Activated naive CD8-positive, alpha-beta T cell treated with anti-CD3 and anti-CD28 coated beads for 36 hours (primary cell): ENCODE measurements at places on chromosomes 1 and 21. TPM values are rescaled to one million over a fixed set of nuclear protein-coding genes. Genes with fewer than 3 reads are reported as not detected.

DNA sequence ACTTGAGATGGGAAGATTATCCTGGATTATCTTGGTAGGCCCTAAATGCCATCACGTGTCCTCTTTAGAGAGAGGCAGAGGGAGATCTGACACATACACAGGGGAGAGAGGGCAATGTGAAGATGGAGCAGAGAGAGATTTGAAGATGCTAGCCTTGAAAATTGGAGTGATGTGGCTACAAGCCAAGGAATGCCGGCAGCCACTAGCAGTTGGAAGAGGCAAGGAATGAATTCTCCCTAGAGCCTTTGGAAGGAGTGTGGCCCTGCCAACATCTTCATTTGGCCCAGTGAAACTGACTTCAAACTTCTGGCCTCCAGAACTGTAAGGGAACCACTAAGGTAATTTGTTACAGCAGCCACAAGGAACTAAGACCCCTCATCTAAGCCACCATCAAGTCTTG is 8.9 kb upstream of the CAMTA1 start:
- no peak for DNase-seq

GRCh38 chr21:37008724-37009123 is 2.2 kb downstream of the RIPPLY3 start:
- DNase-seq = no peak

DNA sequence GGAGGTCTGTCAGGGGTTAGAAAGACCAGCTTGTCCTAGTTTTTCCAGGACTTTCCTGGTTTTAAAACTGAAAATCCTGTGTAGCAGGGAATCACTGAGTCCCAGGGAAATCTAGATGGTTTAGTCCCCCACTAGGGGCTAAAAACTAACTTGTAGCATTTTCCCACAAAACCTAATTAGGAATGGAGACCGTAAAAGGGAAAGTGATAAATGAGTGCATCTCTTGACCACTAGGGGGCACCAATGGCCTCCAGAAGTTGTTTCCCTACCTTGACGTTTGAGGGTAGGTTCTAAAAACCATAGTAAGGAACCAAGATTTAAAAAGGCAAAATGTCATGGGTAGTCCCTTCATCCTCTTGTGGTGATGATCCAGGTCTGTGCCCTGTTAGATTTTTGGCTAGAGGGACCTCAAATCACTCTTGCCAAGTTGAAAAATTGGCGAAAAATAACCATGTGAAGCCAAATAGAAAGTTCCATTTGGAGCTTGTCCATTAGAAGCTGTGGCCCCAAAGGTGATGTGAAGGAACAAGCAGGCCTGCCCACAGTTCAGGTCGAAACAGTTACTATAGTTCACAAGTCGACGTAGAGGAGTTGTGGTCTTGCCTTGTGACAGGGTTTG is 24.5 kb downstream of the CLIC6 start:
- DNase-seq = no peak

DNA sequence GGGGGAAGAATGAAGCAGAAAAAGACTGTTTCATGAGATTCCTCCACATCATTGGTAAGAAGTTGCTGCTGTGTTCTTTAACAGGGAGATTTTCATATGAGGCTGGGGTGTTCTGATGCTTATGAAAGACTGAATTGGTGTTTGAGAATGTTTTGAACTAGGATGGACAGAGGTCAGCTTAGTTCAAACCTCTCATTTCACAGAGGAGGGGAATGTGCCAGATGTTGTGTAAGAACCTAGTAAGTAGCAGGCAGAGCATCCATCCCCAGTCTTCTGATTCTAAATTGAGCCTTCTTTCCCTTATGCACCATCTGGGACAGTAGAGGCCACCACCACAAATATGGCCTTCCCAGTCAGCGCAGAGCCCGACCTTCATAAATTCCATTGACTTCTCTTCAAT is 43.7 kb downstream of the SAMD13 start:
- DNase-seq = no peak

DNA sequence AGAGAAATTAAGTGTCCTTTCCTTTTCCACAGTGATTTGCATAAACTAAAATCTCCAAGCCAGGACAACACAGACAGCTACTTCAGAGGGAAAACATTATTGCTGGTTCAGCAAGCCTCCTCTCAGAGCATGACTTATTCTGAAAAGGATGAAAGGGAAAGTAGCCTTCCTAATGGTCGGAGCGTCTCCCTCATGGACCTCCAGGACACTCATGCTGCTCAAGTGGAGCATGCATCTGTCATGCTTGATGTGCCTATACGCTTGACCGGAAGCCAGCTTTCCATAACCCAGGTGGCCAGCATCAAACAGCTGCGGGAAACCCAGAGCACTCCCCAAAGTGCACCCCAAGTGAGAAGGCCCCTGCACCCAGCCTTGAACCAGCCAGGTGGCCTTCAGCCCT is 39.1 kb downstream of the CLEC20A start:
- no peak for DNase-seq

DNA sequence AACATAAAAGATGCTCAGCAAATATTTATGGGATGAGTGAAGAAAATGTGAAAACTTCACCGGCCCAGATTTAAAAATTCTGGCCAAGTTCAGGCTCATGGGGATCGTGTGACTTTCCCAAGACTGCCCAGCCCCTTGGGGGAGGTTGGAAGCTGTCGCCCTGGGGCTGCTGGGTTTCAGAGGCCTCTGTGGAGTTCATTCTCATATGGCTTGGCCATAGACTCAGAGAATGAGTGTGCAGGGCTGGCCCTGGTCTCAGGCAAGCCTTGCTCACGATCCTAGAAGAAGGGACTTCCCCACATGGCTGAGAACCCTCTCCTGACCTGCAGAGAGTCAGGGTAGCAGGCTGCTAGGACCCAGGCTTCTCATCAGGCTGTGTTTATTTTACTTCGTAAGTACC is 24.6 kb downstream of the PADI2 start:
- no peak for DNase-seq

DNA sequence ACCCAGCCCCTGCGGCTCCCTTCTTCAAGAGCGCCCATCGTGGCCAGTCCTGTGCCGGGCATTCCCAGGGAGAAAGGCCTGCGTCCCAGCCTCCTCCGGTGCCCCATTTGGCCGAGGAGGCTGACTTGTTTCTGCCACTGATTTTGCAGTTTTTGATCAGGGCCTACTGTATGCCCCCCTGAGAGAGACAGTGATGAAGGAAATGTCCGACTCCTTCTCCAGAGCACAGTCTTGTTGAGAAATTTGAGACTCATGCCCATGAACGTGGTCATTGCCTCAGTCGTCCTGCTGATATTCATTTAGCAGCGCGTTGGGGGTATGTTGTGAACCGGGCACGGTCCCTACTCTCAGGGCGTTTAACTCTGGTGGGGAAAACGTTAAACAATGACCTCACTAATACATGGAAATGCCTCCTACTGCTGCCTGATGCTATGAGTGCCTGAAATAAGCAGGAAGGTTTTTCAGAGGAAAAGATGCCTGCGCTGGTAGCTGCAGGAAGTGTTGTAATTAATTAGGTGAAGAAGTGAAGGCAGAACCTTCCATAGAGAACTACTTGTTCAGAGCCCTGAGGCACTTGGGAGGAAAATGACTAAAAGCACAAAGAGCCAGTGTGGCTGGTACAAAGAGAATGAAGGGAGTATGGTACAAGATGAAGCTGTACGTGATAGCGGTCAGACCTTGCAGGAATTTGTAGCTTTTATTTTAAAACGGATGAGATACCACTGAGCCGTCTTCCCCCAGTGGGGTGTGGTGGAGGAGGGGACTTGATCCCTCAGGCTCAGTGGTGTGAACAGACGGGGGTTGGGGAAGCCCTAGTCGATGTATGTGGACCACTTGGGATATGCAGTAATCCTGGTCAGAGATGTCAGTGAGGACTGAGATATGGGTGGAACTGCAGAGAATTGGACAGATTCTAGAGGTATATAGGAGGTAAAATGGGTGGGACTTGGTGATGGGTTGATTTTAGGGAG is 730 bp downstream of the ZCCHC17 start:
- no peak for DNase-seq

DNA sequence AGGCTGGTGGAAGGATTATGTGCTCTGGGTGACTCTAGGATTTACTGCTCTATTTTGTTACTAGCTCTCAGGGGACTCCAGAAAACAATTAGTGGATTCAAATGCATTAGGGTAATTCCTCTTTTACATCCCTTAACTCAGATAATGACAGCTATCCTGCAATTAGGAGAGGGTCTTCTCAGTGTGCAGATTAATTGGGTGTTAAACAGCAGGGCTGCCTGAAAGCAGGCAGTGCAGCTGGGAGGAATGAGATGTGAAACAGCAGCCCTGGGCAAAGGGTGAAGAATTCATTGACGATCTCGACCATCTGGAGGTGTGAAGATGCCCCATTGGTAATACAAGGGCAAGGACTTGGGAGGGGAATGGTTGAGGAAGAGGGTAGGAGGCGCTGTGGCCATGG is 66.1 kb downstream of the HTR6 start:
- no peak for DNase-seq

- DNase-seq = no peak
Observed at GRCh38 chr21:37478794-37479193, 112.2 kb downstream of the DYRK1A start.

- no peak for DNase-seq
Observed at GRCh38 chr21:33308586-33309490, 15.9 kb upstream of the IFNAR1 start.

- DNase-seq = no peak
Observed at GRCh38 chr1:216293683-216294082, 129.6 kb downstream of the USH2A start.

- DNase-seq = no peak
Observed at GRCh38 chr1:31434101-31434871, 21.3 kb downstream of the SERINC2 start.

RHBDL2 gene
- total RNA-seq = not detected

ERVH48-1 gene
- total RNA-seq = 0.23 TPM

LRRC39 gene
- 0.72 TPM for total RNA-seq

RNU1-1 gene
- 961 TPM for total RNA-seq

NADK gene
- total RNA-seq = 74.7 TPM

CFHR4 gene
- total RNA-seq = not detected
